ENCODE measurements at places on chromosomes 1 and 21.

DNA sequence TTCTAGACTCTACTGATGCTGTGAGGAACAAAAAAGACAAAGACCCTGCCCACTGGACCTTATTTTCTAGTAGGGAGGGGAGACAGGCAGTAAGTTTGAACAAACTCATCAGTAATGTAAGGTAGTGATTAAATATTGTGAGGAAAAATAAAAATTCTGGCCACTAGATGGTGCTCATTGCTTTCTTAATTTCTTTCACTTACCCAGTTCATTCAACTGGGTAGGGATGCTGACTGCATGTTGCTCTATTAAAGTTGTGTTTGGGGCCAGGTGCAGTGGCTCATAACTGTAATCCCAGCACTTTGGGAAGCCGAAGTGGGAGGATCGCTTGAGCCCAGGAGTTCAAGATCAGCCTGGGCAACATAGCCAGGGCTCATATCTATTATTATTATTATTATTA, 6.3 kb upstream of the KYAT3 start:
- DNase-seq = peak; percentile 42

DNA sequence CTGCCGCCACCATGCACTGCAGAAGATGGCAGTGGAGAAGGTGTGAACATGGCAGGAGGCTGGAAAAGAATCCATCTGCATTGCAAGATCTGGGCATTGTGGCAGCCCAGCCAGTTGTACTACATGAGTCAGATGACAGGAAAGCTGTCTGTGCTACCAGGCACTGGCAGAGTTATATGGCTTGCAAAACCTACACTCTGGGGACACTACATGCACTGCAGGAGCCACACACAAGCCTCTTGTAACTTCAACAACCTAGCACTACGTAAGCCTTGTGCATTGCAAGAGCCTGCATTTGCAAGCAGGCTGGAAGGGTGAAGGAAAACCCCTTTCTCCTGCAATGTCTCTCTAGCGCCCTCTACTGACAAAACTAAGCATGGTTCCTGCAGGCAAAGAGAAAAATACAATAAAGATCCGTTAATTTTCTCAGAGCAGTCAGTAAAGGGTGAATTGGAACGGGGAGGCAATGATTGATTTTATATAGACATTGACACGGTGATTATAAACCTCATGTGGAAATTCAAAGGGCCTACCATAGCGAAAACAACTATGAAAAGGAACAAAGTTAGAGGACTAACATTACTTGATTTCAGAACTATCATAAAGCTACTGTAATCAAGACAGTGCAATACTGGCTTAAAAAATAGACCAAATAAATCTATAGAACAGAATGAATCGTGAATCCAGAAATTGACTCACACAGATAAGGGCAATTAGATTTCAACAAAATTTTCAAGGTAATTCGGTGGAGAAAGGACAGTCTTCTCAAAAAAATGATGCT, 26.2 kb upstream of the DYNLT5 start:
- peak; percentile 47 for DNase-seq

- no peak for DNase-seq
These were observed 114.4 kb upstream of the DPT start for GRCh38 chr1:168843401-168843800.

- no peak for DNase-seq
These were observed 131.8 kb upstream of the DUSP10 start for GRCh38 chr1:221873673-221874072.

- no peak for DNase-seq
These were observed 357.2 kb downstream of the MATN1 start for GRCh38 chr1:30366199-30366598.

DNA sequence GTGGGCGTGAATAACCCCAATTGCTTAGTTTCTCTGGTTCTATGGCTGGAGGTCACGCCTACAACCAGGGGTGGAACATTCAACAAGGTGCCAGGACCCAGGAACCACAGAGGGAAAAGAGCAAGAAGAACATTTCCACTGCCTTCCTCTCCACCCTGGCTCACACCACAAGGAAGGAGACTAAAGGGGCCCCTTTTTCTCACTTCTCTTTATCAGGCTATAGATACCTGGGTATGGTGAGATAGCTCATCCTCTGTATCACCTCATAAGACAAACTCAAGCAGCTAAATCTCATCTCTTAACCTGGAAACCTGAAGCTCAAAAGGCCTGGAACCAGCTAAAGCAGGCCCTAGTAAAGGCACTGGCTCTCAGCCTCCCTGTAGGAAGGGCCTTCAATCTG, 438.8 kb upstream of the OLFM3 start:
- no peak for DNase-seq

DNA sequence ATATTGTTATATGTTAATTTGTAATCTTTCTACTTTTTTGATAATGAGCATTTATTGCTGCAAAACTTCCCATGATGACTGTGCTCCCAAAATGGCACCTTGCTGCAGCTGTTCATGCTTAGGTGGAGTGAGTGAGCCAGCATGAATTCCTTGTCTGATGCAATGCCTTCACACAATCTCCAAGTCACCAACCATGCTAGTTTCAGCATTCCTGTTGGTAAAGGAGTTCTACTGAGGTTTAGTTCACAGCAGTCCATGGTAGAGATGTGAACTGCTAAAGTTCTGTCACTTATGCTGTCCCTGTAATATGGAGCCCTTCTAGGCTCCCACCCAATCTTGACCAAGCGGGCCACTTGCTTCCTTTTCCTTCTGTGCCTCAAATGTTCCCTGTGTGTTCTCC, 26.2 kb upstream of the PRKACB start:
- DNase-seq = no peak

DNA sequence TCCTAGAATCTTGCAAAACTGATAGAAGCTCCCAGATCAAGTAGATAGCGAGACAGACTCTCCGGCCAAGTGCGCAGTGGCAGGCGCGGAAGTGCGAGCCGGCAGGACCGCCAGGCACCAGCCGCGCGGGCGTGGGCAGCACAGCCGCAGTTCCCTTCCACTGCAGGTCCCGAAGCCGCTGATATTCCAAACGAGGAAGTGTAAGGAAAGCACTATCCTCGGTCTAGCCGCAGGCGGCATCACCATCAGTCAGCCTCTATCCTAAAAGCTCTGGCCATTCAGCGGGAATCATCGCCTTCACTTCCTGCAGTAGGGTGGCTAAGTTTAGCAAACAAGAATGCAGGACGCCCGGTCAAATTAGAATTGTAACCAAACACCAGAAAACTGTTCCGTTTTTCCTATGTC, 710 bp downstream of the GLRX2 start:
- peak; percentile 44 for DNase-seq

DNA sequence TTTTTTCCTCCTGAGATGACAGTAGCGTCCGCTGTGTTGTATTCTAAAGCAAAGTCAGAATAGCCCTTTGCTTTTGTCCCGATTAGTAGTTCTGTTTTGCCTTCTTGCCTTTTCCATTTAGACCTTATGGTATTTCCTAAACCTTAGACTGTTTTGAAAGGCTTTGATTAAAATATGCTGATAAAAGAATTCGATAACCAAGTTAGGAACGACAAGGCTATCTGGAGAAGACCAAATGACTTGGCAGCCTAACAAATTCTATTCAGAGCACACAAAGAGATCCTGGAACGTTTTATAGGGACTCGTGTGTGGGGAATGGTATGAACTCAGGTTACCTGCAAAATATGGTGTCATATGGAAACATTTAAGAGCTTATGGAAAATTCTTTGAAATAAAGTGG, 42.9 kb downstream of the NFIA start:
- no peak for DNase-seq

DNA sequence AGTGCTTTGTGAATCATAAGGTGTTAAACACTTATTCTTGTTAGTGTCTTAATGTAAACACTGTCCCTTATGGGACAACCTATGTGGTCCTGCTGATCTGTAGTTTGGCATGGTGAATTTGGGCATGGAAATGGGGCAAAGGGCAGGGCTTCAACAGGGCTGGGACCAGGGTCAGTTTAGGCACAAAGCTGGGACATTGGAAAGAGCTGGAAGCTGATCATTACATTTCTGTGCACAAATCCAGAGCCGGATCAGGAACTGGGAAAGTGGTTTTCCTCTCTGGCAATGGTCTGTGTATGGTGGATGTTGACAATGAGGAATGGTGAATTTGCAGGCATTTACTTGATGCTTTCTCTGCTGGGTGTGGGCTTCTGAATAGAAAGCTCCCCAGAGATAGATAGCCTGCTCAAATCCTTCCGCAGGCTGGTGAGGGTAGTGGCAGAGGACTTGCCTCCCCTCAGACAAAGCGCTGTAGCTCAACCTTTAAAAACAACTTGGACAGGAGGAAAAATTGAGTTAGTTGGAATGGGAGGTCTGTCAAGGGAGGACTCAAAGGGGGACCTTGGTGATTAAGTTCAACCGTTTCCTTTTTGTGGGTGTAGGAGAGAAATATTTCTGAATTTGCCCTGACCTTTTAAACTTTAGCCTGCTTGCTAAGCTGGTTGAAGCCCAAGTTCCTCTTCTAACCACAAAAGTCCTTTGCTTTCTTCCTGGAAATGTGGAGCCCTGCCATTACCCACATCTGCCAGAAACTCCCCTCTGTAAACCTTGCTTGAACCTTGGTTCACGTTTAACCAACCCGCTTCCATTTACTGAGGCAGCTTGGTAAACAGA, 35.3 kb downstream of the HLX start:
- peak; percentile 11 for DNase-seq

DNA sequence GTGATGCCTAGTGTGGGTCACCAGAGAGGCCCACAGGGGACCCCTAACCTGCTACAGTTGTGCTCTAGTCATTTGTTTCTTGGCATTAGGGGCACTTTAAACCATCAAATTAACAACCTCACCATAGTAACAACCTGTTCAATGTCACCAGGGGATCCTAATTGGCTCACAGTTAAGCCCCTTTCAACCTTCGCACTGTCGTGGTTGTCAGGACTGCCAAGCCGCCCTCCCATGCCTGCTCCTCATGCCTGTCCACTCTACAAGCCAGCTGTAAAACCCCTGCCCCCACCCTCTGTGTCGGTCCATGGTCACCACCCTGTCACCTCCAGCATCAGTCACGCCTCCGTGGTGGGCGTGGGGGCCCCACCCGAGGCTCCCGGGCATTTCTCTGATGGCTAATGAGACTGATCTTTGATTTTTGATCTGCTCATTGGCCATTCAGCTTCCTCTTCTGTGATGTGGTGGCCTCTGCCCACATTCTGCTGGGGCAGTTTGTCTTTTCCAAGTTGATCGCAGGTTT, 96.6 kb downstream of the WDR4 start:
- no peak for DNase-seq

- peak; percentile 84 for DNase-seq
These were observed 61.8 kb upstream of the NBL1 start for GRCh38 chr1:19582318-19582717.

- no peak for DNase-seq
These were observed 143.7 kb downstream of the LRIG2 start for GRCh38 chr1:113216664-113217063.

DNA sequence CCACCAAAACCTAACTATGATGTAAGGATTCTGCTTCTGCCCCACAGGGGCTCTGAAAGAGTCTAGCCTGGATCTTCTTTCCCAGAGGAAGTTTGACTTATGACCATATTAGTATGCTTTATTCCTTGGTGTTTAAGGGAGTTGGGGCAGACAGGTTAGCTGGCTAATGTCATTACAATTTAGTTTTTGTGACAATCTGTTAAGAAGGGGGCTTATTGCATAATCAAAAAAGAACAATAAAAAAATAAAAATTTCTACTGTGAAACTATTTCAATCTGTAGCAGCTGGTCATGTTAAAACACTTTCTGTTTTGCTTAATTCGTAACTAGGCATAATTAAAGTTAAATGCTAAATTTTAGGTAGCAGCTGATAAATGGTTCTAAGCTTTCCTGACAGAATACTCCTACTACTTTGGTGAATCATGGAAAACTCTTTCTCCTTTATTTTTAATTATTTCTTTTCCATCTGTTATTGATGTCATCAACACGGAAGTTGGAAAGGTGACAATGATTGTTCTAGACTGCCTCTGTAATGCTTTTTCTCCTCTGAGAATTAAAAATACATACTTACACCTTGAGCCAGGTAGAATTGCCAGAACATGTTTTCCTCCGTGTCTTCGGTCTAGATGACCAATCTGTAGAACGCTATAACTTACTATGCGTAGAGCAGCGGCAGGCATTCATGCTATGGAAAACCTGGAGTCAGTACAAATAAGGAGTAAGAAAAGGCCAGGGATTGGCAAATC, 18.6 kb downstream of the DYRK3 start:
- DNase-seq = no peak

GRCh38 chr1:36559061-36559460, 76.3 kb upstream of the CSF3R start:
- no peak for DNase-seq

DNA sequence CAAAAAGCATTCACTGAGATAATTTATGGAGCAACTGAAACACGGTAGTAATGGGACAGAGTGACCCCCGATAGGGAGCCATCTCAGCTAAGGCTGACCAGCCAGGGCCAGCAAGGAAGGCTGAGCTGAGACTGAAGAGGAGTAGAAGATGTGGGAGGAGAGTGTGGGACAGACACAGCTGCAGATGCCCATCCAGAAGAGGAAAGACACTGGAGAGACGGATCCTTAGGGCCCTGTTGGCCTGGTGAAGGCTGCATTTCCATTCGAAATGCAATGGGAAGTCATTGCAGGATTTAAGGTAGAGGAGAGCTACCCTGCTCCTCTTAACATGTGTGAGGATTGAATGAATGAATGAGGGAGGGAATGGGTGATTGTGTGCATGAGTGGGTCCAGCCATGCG, 44.0 kb upstream of the LRP8 start:
- no peak for DNase-seq

GRCh38 chr1:209667103-209667502, 8.1 kb upstream of the G0S2 start:
- DNase-seq = no peak

DNA sequence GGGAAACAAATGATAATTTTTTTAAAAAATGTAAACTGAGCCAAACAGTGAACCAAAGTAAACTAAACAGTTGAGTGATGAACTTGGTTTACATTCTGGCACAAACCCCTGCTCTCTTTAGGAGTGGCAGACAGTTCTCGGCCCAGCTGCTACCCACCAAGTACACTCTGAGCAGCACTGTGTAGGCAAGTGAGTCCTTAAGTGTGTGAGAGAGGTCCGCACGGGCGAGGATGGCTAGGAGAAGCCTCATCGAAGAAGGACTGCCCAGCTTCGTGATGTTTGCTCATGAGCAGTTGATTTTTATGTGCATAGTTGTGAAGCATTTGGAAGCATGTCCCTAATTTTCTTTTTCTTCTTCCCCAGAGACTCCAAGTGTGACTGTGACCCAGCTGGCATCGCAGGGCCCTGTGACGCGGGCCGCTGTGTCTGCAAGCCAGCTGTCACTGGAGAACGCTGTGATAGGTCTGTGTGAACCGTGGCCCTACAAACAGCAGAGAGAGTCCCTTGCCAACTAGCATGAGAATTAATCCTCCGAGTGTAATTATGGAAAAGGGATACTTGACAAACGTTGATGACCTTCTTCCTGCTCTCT, 32.1 kb downstream of the LAMC2 start:
- DNase-seq = no peak

GRCh38 chr1:182563095-182563494, 26.0 kb downstream of the RNASEL start:
- no peak for DNase-seq
